Bronchial epithelial cell (primary cell): ENCODE measurements at places on chromosomes 4 and X. TPM values are rescaled to one million over a fixed set of nuclear protein-coding genes. Genes with fewer than 3 reads are reported as not detected.

GRCh38 chrX:68894513-68895340 is 65.9 kb downstream of the EFNB1 start:
- DNase-seq, result peak; percentile 62

GRCh38 chr4:187617113-187617512 is 378.5 kb upstream of the ZFP42 start:
- no peak for DNase-seq

DNA sequence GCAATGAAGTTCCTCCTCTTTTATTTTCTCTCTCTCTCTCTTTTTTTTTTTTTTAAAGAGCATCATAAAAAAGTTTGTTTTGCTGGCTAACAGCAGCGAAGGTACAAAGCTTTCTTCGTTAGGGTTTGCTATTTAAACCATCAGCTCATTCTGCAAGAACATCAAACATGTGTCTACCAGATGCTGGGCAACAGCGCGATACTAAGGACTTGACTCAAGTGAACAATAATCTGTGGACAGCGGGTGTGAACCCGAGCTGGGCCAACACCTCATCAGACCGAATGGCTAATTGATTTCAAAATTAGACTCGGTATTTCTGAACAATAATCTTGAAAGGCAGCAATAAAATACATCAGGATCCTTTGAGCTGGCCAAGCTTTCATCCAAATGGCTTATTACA is 246.4 kb downstream of the FBXO8 start:
- DNase-seq, result no peak

DNA sequence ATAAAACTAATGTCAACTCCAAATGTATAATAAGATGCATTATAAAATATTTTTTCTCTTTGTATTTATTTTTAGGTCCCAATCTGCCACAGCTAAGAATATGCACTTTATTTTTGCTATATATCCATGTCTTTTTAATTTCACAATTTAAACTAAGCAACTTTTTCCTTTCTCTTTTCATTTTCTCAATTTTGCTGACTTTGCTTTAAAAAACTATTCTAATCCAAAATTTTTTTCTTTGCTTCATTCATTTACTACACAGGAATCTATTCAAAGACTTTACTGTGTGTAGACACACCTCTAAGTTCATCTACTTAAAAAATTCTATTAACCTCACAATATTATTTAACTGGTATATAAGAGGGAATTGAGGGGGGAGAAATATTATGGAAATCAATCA is 201.9 kb downstream of the ADGRA3 start:
- no peak for DNase-seq

Gene GNRHR
- total RNA-seq, result under 0.01 and 0.13 TPM in 2 replicates

GRCh38 chr4:7861440-7861881 is 78.2 kb downstream of the AFAP1 start:
- DNase-seq, result peak; percentile 88

GRCh38 chr4:122899682-122900081 is 22.7 kb downstream of the NUDT6 start:
- no peak for DNase-seq

Gene GASK1B
- 1.2 and 2.1 TPM in 2 replicates for total RNA-seq

- no peak for DNase-seq
These were observed 3.1 kb downstream of the DCAF16 start for GRCh38 chr4:17807446-17807845.

- no peak for DNase-seq
These were observed 97.6 kb downstream of the MGST2 start for GRCh38 chr4:139763205-139763604.

Gene CSAG2
- not detected in 2 replicates for total RNA-seq

DNA sequence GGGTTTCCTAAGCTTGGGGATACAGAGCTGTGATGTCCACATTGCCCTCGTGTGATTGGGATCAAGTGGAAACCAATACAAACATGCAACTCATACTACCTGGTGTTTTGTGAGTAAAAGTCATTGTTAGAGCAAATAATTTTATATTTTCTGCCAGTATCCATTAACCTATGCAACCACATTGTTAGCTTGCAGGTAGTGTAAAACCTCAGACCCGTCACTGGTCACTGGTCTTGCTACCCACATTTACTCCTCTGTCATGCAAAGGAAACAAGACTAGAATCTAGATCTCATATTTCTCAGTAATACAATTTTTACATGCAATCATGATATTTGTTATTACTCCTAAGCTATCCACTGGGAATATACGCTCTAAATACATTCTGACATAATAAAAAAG is 324.3 kb upstream of the NDST4 start:
- no peak for DNase-seq

- DNase-seq, result no peak
These were observed 528 bp upstream of the FGF2 start for GRCh38 chr4:122826079-122826527.

GRCh38 chrX:108701633-108702032 is 34.7 kb downstream of the IRS4 start:
- peak; percentile 8 for DNase-seq

DNA sequence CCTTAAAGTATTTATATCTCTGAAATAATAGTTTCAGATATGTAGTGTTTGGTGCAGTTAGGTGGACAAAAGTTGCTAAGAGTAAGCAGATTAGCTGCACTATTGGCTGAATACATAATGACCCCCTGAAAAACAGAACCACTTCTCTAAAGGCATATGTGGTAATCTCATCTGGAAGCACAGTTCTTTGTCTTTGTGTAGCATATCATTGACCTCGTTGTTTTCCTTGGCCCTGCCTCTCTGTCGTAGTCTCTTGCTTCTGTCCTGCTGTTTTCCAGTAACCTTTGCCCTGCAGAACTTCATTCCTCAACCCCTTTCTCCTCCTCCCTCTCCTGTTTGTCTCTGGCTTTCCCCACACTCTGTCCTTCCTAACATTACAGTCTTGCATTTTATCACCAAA is 41.4 kb downstream of the JADE3 start:
- no peak for DNase-seq

Gene IL1RAPL1
- not detected in 2 replicates for total RNA-seq

DNA sequence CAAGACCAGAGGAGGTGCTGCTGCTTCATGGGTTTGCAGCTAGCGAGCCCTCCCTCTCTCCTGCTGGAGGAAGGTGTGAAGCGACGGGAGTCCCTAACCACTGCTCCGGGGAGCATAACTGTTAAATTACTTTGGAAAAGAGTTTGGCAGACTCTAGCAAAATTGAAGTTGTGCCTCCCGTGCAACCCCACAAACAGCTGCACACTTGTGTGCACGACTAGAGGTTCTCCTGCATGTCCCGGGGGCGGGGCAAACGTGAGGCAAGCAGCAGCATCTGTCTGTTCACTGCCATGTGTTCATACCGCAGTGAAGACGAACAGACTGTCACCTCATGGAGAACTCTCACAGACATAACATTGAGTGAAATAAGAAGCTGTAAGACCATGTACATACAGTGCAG is 34.5 kb downstream of the TNIP2 start:
- DNase-seq, result no peak

Gene TMEM47
- 10.0 and 12.4 TPM in 2 replicates for total RNA-seq

DNA sequence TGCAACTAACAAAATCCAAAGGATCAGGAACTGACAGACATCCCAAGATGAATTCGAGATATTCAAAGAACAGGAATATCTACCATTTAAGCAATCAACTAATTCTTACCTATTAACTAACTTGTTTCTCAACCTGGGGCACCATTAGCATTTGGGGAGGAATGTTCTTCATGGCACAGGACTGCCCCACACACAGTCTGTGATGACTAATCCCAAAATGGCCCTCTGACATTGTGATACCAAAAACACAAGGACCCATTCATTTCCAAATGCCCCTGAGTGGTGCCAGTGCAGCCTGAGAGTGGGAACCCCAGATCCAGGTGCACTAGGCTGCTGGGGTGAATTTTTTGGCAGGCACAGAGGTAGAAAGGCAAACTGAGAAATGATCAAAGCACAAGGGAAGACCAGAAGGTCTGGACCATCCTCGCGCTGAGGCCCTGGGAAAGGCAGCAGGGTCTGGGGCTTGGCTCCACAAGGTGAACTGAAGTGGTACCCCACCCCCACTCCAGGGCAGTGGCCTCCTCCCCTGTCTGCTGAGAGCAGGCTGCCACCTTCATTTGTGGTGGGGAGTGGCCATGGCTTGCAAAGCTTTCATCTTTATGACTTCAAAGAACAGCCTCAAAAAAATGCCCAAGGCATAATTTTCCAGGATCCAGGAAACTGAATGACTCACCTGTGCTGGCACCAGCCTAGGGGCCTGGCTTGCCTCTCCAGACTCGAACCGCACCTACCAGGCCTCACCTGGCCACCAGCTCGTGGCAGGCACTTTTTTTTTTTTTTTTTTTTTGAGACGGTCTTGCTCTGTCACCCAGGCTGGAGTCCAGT is 122.4 kb downstream of the BCOR start:
- DNase-seq, result peak; percentile 77

DNA sequence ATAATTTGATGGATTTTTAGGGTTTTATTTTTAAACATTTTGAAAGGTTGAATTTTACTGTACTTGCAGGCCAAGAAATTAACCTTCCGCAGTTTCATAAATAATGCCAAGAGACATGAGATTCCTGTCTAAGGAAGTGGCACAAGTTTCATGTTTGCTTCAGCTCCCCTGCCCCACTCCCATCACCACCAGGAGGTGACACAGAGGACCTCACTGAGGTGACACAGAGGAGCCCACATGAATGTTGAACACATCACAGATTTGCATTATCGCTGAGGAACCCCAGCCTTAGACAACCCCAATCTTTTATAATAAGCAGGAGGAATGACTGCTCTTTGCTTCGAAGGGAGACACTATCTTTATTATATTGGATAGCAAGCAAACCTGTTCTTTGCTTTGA is 491.4 kb upstream of the ATOH1 start:
- DNase-seq, result no peak

Gene ARX
- not detected in 2 replicates for total RNA-seq

GRCh38 chr4:26192899-26193869 is 127.6 kb upstream of the RBPJ start:
- no peak for DNase-seq

DNA sequence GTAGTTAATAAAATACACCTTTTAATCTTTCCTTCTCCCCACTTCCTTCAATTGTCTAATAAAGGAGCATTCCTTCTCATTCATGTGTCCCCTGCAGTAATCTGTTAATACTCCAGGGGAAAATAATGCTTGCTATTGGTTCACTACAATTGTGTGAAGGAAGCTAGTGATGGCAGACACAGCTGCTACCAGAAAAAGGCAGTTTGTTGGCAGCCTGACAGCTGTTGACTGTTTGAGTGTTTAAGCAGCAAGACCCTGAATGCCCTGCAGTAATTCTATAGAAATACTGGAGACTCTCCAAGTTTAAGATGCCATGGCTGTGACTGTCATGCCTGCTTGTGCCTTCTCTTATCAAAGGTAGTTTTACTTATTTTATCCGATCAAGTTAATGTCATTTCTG is 359.5 kb downstream of the C4orf33 start:
- no peak for DNase-seq

GRCh38 chrX:107485013-107485412 is 35.6 kb downstream of the FRMPD3 start:
- DNase-seq, result peak; percentile 7

Gene SH3RF1
- total RNA-seq, result 9.0 and 14.0 TPM in 2 replicates

Gene AMTN
- 0.38 and 0.79 TPM in 2 replicates for total RNA-seq

Gene KIAA1210
- total RNA-seq, result not detected in 2 replicates

Gene VSIG1
- total RNA-seq, result 0.26 TPM in 2 replicates

- DNase-seq, result no peak
These were observed 286.0 kb upstream of the RASGEF1B start for GRCh38 chr4:81757691-81758090.

DNA sequence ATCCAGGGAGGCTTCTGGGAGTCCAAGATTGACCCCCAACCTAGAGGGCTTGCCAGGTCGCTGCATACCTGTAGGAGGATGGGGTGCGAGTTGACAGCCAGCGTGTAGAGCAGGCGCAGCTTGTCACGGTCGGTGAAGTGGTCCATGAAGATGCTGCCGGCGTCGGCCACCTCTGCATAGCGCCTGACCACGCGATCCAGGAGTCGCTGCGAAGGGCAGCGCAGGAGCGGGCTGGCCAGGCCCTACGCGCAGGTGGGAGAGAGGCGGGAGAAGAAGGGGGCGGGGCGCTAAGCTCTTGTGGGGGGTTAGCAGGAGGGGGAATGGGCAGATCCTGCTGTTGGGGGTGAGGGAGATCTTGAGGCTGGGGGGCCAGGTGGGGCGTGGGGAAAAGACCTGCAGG is 43.0 kb downstream of the DIPK2B start:
- DNase-seq, result no peak

GRCh38 chr4:24527371-24527770 is 57.0 kb downstream of the DHX15 start:
- DNase-seq, result no peak

GRCh38 chr4:46594661-46595060 is 204.7 kb upstream of the GABRA2 start:
- no peak for DNase-seq

Gene PRR32
- not detected in 2 replicates for total RNA-seq

Gene ABCB7
- 13.4 and 17.4 TPM in 2 replicates for total RNA-seq

DNA sequence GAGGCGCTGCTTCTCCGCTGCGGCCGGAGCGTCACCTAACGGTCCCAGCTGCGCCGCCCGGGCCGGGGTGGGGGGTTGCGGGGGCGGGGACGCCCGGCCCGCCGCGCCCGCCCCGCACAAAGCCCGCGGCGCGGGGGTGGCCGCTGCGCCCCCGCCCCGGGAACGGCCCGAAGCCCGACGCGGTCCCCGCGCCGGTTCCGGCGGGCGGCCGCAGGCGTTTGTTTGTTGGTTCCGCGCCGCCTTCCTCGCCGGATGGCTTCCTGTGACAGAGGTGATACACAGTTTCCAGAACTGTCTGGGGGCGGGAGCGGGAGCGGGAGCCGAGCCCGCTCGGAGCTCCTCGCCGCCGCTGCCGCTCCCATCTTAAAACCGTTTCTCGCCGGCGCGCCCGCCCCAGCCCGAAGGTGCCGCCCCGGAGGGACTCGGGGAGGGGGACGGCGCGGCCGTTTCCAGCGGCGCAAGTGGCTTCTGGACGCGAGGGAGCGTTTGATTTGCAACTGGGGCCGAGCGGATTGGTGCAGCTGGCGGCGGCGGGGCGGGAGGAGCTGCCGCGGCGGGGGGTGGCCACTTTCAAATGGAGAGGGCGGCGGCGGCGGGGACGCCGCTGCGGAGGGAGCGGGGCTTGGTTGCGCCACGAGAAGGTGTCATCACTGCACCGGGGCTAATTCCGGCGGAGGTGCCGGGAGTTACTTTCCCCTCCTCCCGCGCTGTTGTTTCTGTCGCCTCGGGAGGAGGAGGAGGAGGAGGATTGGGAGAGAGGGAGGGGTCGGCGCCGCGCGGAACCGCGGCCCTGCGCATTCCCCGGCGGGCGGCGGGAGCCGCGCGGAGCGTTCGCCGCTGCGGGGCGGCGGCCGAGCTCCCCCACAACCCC is 2.3 kb downstream of the JADE1 start:
- DNase-seq, result peak; percentile 57

DNA sequence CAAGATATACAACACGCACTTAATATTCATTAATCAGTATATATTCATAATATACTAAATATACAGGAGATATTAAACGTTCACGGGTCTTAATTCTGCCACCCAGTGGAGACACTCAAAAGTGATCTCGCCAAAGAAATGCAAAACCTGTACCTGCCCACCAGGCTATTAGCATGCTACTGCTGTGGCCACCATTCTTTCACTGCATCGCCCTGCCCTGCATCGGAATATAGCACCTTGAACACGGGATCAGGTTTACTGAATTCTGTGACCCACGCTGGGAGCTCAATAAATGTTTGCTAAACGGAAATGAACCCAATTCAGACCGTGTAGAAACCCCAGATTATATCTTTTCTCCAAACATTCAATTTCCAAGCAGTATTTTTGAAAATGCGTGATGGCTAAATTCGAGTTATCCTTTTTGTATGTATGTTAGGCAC is 840 bp upstream of the CLCN3 start:
- peak; percentile 77 for DNase-seq

- DNase-seq, result peak; percentile 54
These were observed 52.8 kb upstream of the ANKRD17 start for GRCh38 chr4:73311428-73311827.

Gene ARSJ
- total RNA-seq, result 23.3 and 29.0 TPM in 2 replicates

GRCh38 chrX:50812995-50813842 is 775 bp downstream of the SHROOM4 start:
- DNase-seq, result no peak
